ENCODE measurements at places on chromosomes 12 and 14. TPM values are rescaled to one million over a fixed set of nuclear protein-coding genes. Genes with fewer than 3 reads are reported as not detected.

YLPM1 gene
- total RNA-seq, result 45.9 TPM

BDKRB2 gene
- 0.73 TPM for total RNA-seq

P2RX7 gene
- 1.3 TPM for total RNA-seq

PLBD1 gene
- 0.86 TPM for total RNA-seq

HEATR5A gene
- 80.1 TPM for total RNA-seq

VWF gene
- 0.92 TPM for total RNA-seq

TMEM121 gene
- 8.9 TPM for total RNA-seq

PMEL gene
- total RNA-seq, result 0.65 TPM

C12orf42 gene
- total RNA-seq, result not detected

IFI27 gene
- total RNA-seq, result 10.9 TPM

PRPF40B gene
- total RNA-seq, result 13.0 TPM

PRORP gene
- total RNA-seq, result 34.2 TPM

CD163 gene
- total RNA-seq, result not detected

Measured in smooth muscle cell of the pulmonary artery (primary cell).